MG63 (cell line): ENCODE measurements at places on chromosomes 2 and 18. TPM values are rescaled to one million over a fixed set of nuclear protein-coding genes. Genes with fewer than 3 reads are reported as not detected.

Gene SERPINB7
- 0.99 and 4.7 TPM in 2 replicates for total RNA-seq

Gene AKAIN1
- total RNA-seq = not detected in 2 replicates

Gene PRKD3
- 27.8 and 52.4 TPM in 2 replicates for total RNA-seq

Gene MEMO1
- 82.3 and 85.8 TPM in 2 replicates for total RNA-seq

Gene SLC66A2
- 24.3 and 53.1 TPM in 2 replicates for total RNA-seq

DNA sequence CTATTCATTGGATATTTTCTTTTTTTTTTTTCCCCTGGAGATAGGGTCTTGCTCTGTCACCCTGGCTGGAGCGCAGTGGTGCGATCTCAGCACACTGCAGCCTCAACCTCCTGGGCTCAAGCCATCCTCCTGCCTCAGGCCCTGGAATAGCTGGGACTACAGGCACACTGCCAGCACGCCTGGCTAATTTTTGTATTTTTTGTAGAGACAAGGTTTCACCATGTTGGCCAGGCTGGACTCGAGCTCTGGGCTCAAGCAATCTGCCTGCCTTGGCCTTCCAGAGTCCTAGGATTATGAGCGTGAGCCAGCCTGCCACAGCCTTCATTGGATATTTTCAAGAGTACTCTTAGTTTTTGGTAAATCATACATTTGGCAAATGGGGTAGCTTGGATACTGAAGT, 9.0 kb upstream of the MCFD2 start:
- DNase-seq = no peak

DNA sequence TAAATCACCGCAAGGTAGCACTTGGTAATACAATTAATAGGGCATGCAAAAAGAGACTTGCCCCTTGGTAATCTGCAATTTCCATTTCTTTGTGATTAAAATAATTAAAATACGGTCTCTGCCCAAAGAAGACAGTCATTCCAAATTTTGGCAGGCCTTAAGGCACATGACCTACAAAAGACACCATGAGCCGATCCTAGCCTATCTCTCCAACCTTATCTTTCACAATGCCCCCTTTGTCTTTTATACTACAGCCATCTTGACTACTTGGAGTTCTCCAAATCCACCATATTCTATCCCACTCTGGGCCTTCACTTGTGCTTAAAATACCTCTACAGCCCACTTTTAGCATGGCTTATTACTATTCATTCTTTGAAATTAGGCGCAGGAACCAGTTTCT, 23.3 kb downstream of the CFAP210 start:
- no peak for DNase-seq

DNA sequence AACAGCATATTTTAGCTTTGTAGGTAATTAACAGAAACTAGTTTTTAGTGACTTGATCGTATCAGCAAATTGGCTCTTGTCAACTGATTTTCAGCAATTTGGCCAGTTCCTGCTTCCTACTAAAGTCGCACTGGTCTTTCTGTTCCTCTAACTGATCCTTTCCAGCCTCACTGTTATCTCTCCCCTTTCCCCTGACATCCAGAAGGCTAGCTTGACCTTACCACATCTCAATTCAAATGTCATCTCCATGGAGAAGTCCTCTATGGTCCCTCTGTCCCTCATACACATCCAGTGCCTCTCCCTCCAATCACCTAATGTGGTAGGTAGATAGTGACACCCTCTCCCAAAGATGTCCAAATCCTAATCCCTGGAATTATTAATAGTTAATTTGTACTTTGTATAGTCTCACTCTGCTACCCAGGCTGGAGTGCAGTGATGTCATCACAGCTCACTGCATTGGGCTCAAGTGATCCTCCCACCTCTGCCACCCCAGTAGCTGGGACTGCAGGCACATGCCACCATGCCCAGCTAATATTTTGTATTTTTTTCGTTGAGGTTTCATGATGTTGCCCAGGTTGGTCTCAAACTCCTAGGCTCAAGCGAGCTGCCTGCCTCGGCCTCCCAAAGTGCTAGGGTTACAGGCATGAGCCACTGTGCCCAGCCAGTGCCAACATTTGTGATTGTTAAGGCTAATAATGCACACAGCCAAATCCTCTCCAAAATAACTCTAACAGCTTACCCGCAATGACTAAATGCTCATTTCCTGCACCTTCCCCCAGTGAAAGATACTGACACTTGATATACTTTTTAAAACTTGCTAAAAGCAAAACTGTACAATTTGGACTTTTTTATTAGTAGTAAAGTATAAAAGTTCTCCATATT, 16.9 kb downstream of the PSTPIP2 start:
- DNase-seq = peak; percentile 60

DNA sequence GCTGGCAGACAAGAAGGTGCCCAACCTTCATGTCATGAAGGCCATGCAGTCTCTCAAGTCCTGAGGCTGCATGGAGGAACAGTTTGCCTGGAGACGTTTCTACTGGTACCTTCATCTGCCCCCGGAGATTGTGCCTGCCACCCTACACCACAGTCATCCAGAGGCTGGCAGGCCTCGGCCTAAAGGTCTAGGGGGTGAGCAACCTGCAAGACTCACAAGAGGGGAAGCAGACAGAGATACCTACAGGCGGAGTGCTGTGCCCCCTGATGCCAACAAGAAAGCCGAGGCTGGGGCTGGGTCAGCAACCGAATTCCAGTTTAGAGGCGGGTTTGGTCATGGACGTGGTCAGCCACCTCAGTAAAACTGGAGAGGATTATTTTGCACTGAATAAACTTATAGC, 12.0 kb upstream of the SERTAD2 start:
- DNase-seq = no peak
